ENCODE measurements at places on chromosomes 7 and 10. TPM values are rescaled to one million over a fixed set of nuclear protein-coding genes. Genes with fewer than 3 reads are reported as not detected.
A peak's percentile ranks its signal among the peaks of the same experiment; 100 is the strongest.

DNA sequence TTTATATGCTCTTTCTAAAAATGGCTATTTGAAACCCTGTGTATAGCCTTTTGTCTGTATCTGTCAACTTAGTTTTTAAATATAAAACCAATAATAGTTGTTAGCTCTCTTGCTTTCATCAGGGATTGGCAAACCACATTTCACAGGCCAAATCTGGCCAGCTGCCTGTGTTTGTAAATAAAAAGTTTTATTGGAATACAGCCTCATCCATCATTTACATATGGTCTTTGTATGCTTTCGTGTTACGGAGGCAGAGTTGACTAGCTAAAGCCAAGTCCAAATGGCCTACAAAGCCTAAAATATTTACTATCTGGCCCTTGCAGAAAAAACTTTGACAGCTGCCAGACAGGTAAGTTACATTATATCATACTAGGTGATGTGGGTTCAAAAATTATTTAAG, 235.0 kb downstream of the BICC1 start:
- no peak overlapping the region for H3K4me3 ChIP-seq
- no peak overlapping the region for H3K27ac ChIP-seq
- DNase-seq, result no peak
- no peaks in the 10 kb centered on the region for H3K4me1 ChIP-seq
- no peaks in the 10 kb centered on the region for H3K27me3 ChIP-seq
- H3K36me3 ChIP-seq, result no peaks in the 10 kb centered on the region

DNA sequence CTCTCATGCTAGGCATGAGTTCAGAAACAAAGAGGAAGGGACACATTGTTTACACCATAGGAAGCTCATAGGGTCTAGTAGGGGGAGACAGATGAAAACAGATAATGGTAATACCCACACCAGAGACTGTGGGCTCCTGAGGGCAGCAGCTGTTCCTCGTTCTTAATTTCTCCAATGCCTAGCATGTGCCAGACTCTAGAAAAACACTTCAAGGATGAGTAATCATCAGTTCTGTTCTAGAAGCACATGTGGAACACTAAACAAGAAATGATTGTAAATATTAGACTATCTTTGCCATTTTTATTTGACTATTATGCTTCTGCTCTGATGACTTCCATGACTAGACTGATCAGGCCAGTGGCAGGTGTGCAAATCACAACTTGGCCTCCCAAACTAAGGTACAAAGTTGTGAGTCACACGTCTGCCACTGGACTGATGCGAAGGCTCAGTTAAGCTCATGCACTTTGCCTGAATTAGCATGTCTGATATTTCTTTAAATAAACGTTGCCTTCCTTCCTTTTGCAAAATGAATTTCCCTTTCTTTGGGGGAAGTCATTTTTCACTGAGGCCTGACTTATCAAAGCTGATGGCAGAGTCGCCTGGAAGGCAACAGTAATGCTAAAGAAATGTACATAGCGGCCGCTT, 89.2 kb upstream of the FGL2 start:
- no peak overlapping the region for H3K27ac ChIP-seq
- peaks cover 24% of the 10 kb centered on the region for H3K4me1 ChIP-seq
- peaks cover 14% of the 10 kb centered on the region for H3K36me3 ChIP-seq

Gene RSPH10B2
- 2.6 TPM for total RNA-seq

DNA sequence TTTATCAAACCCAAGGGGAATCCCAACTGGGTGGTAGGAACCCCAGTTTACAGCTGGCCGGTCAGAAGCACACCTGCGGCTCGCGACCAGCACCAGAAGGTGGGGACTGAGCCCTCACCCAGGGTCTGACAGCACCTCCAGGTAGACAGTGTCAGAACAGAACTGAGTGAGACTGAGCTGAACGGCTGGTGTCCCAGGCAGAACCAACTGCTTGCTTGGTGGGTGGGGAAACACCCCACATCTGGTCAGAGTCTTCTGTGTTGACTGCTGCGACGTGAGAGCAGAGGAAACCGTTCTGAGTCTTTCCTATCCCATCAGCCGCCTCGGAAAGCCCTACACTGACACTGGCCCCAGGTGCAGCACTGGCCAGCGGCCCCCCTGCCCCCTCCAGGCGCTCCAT, 160.7 kb downstream of the MAD1L1 start:
- H3K4me3 ChIP-seq, result no peak overlapping the region
- no peak overlapping the region for H3K27ac ChIP-seq
- no peaks in the 10 kb centered on the region for H3K36me3 ChIP-seq
- no peaks in the 10 kb centered on the region for H3K4me1 ChIP-seq
- no peaks in the 10 kb centered on the region for H3K27me3 ChIP-seq

DNA sequence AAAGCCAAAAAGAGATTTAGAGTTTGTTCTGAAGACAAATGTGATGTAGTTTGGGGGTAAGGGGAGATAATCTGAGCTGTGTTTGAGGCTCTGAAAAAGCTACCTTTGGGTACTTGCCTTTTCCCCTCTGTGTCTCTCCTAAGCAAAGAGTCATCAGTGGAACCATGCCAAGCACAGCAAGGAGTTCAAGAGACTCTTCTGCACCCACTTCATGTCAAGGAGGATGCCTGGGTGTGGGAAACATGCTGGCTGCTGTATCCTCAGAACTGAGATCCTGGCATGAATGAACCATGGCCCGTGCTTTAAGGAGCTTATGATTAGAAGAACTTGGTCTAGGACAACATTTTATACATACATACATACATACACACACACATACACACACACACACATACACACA, 142.9 kb downstream of the NOC3L start:
- peaks cover 79% of the 10 kb centered on the region for H3K4me1 ChIP-seq
- no peaks in the 10 kb centered on the region for H3K27me3 ChIP-seq
- no peak overlapping the region for H3K4me3 ChIP-seq
- peak; percentile 83 for DNase-seq

GRCh38 chr7:50342616-50343114, 38.1 kb downstream of the IKZF1 start:
- H3K27ac ChIP-seq, result no peak overlapping the region
- no peaks in the 10 kb centered on the region for H3K27me3 ChIP-seq
- no peaks in the 10 kb centered on the region for H3K36me3 ChIP-seq
- DNase-seq, result no peak
- no peaks in the 10 kb centered on the region for H3K4me1 ChIP-seq

GRCh38 chr10:133381036-133381435, 2.0 kb downstream of the PAOX start:
- no peaks in the 10 kb centered on the region for H3K27me3 ChIP-seq
- no peak overlapping the region for H3K4me3 ChIP-seq
- peak; percentile 54 for DNase-seq
- no peak overlapping the region for H3K27ac ChIP-seq
- H3K4me1 ChIP-seq, result peaks cover 15% of the 10 kb centered on the region

DNA sequence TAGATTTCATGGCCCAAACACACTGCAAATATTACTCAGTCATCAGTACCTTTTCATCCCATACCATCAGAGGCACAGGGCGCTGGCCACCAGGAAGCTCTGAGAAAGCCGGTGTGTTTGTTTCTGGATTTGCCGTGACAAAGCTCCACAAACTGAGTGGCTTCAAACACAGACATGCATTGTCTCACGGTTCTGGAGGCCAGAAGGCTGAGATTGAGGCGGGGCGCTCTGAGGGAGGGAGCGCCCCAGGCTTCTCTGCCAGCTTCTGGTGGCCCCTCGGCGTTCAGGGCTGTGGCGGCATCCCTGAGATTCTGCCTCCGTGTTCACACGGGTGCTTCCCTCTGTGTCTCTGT, 3.7 kb upstream of the TTYH3 start:
- no peak overlapping the region for H3K27ac ChIP-seq
- H3K36me3 ChIP-seq, result no peaks in the 10 kb centered on the region
- H3K4me1 ChIP-seq, result peaks cover 32% of the 10 kb centered on the region
- DNase-seq, result no peak

- H3K27ac ChIP-seq, result peak overlapping the region; percentile 62
- DNase-seq, result peak; percentile 58
- no peak overlapping the region for H3K4me3 ChIP-seq
Measured at GRCh38 chr10:71975087-71975870, 11.1 kb downstream of the CHST3 start.

DNA sequence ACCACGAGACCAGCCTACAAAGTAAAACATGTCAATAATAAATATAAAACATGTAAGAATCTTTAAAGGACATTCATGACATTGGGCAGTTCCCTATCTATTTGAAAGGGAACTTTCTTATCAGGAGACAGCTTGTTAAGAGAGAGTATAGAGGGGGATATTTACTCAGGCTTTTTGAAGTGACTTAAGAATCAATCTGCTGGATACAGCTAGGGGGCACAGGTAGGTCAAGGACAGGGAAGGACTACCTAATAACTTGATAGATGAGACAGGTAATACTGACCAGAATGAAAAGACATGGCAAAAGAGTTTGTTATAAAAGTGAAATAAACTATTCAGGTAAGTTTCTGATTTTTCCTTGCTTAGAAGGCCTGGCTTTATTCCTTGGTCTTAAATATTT, 21.8 kb upstream of the LRRD1 start:
- H3K27ac ChIP-seq, result no peak overlapping the region
- H3K4me1 ChIP-seq, result no peaks in the 10 kb centered on the region
- H3K27me3 ChIP-seq, result no peaks in the 10 kb centered on the region
- no peak overlapping the region for H3K4me3 ChIP-seq

Gene TPK1
- total RNA-seq, result 2.6 TPM

Gene NMT2
- total RNA-seq, result 7.1 TPM

Gene STEAP4
- total RNA-seq, result 45.2 TPM

Gene SEMA3E
- total RNA-seq, result 6.9 TPM

Gene RGS10
- total RNA-seq, result 34.9 TPM

GRCh38 chr7:104306793-104307192, 21.6 kb upstream of the LHFPL3 start:
- no peaks in the 10 kb centered on the region for H3K4me1 ChIP-seq
- no peak overlapping the region for H3K27ac ChIP-seq
- no peak for DNase-seq

- H3K27ac ChIP-seq, result no peak overlapping the region
- DNase-seq, result no peak
- no peak overlapping the region for H3K4me3 ChIP-seq
- no peaks in the 10 kb centered on the region for H3K4me1 ChIP-seq
Measured at GRCh38 chr7:156001496-156002260, 189.4 kb upstream of the SHH start.
